ENCODE measurements at places on chromosomes 4 and X. TPM values are rescaled to one million over a fixed set of nuclear protein-coding genes. Genes with fewer than 3 reads are reported as not detected.

Gene CYTL1
- total RNA-seq: not detected

Gene USP17L19
- not detected for total RNA-seq

Gene HS3ST1
- total RNA-seq: not detected

Gene BEX1
- total RNA-seq: 0.39 TPM

Gene VCX3B
- total RNA-seq: not detected

Gene STAP1
- 10.0 TPM for total RNA-seq

Gene BCLAF3
- total RNA-seq: 5.7 TPM

Gene CSAG2
- total RNA-seq: not detected

Gene PNCK
- total RNA-seq: 0.71 TPM

Gene S100P
- 2.1 TPM for total RNA-seq

Gene EDA
- 1.1 TPM for total RNA-seq

Gene RAI2
- total RNA-seq: 0.65 TPM

Gene PAGE4
- not detected for total RNA-seq

Gene P2RY8
- total RNA-seq: 19.8 TPM

GRCh38 chr4:2936773-2937145 is 26.4 kb downstream of the NOP14 start:
- no peaks in the 10 kb centered on the region for H3K27me3 ChIP-seq
- peaks cover 54% of the 10 kb centered on the region for H3K4me1 ChIP-seq
- DNase-seq: peak; percentile 85
- H3K27ac ChIP-seq: peak overlapping the region; percentile 95
- H3K4me3 ChIP-seq: peak overlapping the region; percentile 90
- peaks cover 70% of the 10 kb centered on the region for H3K36me3 ChIP-seq

DNA sequence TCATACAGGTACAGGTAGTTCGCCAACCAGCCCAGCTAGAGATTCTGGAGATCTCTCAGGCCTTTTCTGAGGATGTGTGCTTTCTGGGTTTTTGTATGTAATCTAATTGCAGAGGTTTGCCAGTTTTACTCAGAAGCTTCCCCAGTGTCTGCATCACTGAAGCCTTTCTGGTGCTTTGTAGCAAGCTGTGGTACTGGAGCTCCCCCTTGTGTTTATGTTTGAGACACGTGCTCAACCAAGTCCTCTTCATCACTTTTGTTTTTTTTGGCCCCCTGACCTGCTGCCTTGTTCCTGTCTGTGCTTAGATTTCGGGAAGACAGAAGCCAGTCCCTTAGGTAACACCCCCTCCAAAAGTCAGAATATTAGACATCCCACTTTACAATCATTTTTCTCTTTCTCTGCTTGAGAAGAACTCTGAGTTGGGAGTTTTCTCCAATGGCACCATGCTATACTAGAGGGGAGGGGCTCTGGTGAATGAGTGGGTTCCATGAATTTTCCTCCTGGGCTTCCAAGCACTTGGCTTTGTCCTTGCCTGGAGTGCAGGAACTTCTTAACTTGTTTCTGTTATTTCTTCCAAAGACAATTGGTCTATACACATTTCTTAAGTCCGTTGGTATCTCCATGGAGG is 128.4 kb upstream of the TBC1D9 start:
- H3K4me3 ChIP-seq: no peak overlapping the region
- H3K4me1 ChIP-seq: no peaks in the 10 kb centered on the region

GRCh38 chrX:2507196-2507595 is 6.4 kb upstream of the DHRSX start:
- no peak overlapping the region for H3K4me3 ChIP-seq
- no peaks in the 10 kb centered on the region for H3K27me3 ChIP-seq

GRCh38 chrX:127190381-127190780 is 370.9 kb downstream of the PRR32 start:
- no peaks in the 10 kb centered on the region for H3K27me3 ChIP-seq
- H3K36me3 ChIP-seq: no peaks in the 10 kb centered on the region
- no peak overlapping the region for H3K4me3 ChIP-seq
- H3K4me1 ChIP-seq: no peaks in the 10 kb centered on the region
- DNase-seq: no peak
- no peak overlapping the region for H3K27ac ChIP-seq

- H3K4me1 ChIP-seq: no peaks in the 10 kb centered on the region
- H3K4me3 ChIP-seq: no peak overlapping the region
- H3K27me3 ChIP-seq: no peaks in the 10 kb centered on the region
- no peaks in the 10 kb centered on the region for H3K36me3 ChIP-seq
Measured at GRCh38 chrX:18810416-18810815, 103.0 kb downstream of the PPEF1 start.

DNA sequence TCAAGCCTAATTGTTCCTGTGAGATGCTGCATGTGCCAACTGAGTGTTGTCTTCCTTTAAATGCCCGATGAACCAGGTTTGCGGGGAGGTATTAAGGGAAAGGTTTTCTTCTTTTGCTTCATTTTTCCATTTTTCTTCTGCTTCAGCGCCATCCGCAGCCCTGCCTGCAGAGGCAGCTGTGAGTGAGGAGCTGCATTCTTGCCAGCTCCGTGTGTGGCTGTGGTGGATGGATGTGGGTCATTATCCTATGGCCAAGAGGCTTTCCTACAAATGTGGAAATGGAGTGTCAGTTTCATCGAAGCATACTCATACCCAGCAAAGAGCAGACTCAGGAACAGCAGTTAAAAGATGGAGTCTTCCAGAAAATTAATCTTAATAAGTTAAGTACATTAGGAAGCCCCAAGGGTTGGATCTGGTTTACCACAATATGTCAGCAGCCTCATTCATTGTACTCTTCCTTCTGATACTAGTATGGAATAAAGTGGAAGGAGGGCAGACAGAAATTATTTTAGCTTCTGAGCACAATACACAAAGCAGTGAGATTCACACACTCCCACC is 37.6 kb downstream of the TNIP3 start:
- peaks cover 6% of the 10 kb centered on the region for H3K36me3 ChIP-seq
- DNase-seq: no peak
- H3K27ac ChIP-seq: no peak overlapping the region
- no peaks in the 10 kb centered on the region for H3K27me3 ChIP-seq
- H3K4me1 ChIP-seq: peaks cover 11% of the 10 kb centered on the region

DNA sequence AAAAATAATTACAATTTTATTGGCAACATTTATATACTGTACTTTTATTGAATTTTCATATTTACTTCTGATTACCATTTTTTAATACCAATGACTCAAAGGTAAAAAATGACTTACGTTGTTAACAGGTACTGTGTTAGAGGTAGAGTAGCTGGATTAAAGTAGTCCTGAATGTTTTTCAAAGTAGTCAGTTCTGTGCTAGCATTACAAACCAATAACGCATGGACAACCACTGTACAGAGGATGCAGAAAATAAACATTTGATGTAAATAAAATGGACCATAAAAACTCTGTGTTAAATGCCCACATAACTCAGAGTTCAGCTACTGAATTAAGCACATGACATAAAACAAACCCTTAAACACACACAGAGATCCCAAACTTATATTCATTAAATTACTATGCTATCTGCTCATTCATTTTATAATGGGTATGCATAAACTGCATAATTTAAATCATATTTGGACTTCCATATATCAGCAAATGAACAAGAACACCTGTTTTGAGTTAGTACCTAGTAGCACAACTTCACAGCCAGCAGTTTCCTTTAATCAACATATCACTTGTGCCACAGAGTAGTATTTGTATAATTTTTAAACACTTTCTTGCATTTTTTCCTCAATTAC is 46.4 kb upstream of the NEUROG2 start:
- H3K27me3 ChIP-seq: no peaks in the 10 kb centered on the region
- H3K4me1 ChIP-seq: no peaks in the 10 kb centered on the region
- DNase-seq: no peak
- no peak overlapping the region for H3K4me3 ChIP-seq

DNA sequence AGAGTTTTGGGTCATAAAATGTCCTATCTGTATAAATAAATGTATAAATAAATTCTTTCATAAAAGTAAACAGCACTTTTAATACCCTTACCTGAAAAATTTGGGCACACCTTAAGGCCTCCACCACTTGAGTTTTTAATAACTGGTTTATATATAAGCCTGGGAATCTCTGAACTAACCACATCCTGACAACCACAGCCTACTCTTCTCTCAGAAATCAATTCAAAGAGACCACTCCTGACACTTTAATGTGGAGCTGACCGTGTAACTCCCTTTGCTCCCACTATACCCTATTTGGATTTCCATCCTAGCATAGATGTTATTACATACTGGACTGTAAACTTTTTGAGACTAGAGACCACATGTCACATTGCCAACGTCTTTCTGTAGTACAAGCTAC is 3.5 kb downstream of the FBXL5 start:
- no peak for DNase-seq
- H3K27ac ChIP-seq: peak overlapping the region; percentile 62

DNA sequence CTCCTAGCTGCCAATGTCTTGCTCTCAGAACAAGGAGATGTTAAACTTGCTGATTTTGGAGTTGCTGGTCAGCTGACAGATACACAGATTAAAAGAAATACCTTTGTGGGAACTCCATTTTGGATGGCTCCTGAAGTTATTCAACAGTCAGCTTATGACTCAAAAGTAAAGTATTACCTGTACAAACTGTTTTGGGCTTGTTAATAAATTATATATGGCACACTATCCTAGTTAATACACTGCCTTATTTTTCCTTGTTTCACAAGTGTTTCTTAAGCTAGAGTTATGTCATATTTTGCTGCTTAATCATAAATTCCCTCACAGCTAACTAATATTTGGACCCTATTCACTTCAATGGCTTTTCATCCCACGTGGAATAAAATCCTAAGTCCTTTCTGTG is 45.3 kb downstream of the STK26 start:
- H3K27ac ChIP-seq: no peak overlapping the region
- DNase-seq: no peak
- no peak overlapping the region for H3K4me3 ChIP-seq
- H3K27me3 ChIP-seq: no peaks in the 10 kb centered on the region

DNA sequence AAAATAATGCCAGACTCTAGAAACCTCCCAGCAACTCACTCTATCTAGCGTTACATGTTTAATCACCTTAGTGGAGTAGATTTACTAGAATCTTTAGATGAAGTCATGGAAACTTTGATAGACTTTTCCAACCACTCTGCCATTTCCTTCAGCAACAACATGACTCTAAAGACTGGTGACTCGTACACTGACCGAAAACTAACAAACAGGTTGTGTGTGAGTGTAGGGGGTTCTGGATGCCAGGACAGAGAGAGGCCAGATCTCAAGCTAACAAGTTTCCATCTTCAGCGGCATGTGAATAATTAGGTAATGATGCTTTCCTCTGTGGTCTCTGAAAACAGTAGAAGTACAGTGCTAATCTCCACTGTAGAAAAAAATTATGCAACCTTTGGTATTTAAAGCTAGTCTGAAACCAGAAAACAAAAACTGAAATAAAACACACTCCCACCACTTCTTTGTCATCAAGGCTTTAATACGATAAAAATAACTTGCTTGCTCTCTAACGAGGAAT is 286.4 kb downstream of the PRDM5 start:
- H3K36me3 ChIP-seq: no peaks in the 10 kb centered on the region
- no peak overlapping the region for H3K27ac ChIP-seq
- DNase-seq: no peak
- H3K4me3 ChIP-seq: no peak overlapping the region
- peaks cover 4% of the 10 kb centered on the region for H3K27me3 ChIP-seq

GRCh38 chr4:76499461-76499860 is 64.4 kb downstream of the SHROOM3 start:
- no peak overlapping the region for H3K4me3 ChIP-seq
- no peak for DNase-seq
- no peak overlapping the region for H3K27ac ChIP-seq
- no peaks in the 10 kb centered on the region for H3K4me1 ChIP-seq
- H3K36me3 ChIP-seq: no peaks in the 10 kb centered on the region

- H3K36me3 ChIP-seq: no peaks in the 10 kb centered on the region
- no peaks in the 10 kb centered on the region for H3K4me1 ChIP-seq
- DNase-seq: no peak
- peaks cover 22% of the 10 kb centered on the region for H3K27me3 ChIP-seq
- no peak overlapping the region for H3K4me3 ChIP-seq
Measured at GRCh38 chr4:154691229-154691628, 52.6 kb upstream of the LRAT start.

GRCh38 chr4:119209077-119209476 is 3.4 kb upstream of the USP53 start:
- H3K4me3 ChIP-seq: peak overlapping the region; percentile 1
- DNase-seq: peak; percentile 72
- peak overlapping the region; percentile 92 for H3K27ac ChIP-seq

GRCh38 chrX:109398061-109398460 is 83.8 kb downstream of the GUCY2F start:
- H3K36me3 ChIP-seq: no peaks in the 10 kb centered on the region
- no peak for DNase-seq
- no peak overlapping the region for H3K27ac ChIP-seq
- H3K4me1 ChIP-seq: no peaks in the 10 kb centered on the region
- H3K4me3 ChIP-seq: no peak overlapping the region

- no peak overlapping the region for H3K4me3 ChIP-seq
- no peak for DNase-seq
- no peak overlapping the region for H3K27ac ChIP-seq
- peaks cover 4% of the 10 kb centered on the region for H3K4me1 ChIP-seq
- H3K36me3 ChIP-seq: no peaks in the 10 kb centered on the region
Measured at GRCh38 chr4:10977534-10977933, 293.0 kb upstream of the CLNK start.

DNA sequence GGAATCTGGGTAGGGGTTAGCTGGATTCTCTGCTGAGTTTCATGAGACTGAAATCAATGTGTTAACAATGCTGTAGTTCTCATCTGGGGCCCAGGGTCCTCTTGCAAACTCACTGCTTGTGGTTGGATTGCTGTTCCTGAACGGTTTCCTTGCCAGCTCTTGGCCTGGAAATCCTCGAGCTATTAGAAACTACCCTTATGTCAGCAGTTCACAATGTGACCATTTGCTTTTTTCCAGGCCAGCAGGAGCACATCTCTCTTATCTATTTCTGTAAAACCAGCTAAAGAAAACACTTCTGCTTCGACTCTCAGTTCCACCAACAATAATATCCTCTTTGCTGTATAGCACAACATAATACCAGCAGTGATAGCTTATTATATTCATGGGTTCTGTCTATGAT is 140.1 kb upstream of the TRAM1L1 start:
- H3K4me3 ChIP-seq: no peak overlapping the region
- no peak overlapping the region for H3K27ac ChIP-seq
- H3K36me3 ChIP-seq: no peaks in the 10 kb centered on the region
- DNase-seq: no peak
- H3K4me1 ChIP-seq: no peaks in the 10 kb centered on the region
- H3K27me3 ChIP-seq: no peaks in the 10 kb centered on the region

- DNase-seq: no peak
- no peak within 1 kb of the TSS for H3K4me3 ChIP-seq
- H3K36me3 ChIP-seq: no peaks in the 10 kb centered on the region
Measured at GRCh38 chr4:46123913-46124755, at the start of gene GABRG1. GABRG1 (minus strand) TSS chr4:46124054; CDS start chr4:46123913, 141 bp downstream.

- H3K4me1 ChIP-seq: peaks cover 5% of the 10 kb centered on the region
- H3K27ac ChIP-seq: no peak overlapping the region
- no peaks in the 10 kb centered on the region for H3K36me3 ChIP-seq
- H3K4me3 ChIP-seq: no peak overlapping the region
- H3K27me3 ChIP-seq: no peaks in the 10 kb centered on the region
- no peak for DNase-seq
Measured at GRCh38 chr4:139890816-139891215, 225.2 kb downstream of the MGST2 start.

GRCh38 chrX:10015723-10016518 is 48.8 kb downstream of the CLDN34 start:
- H3K4me1 ChIP-seq: peaks cover 32% of the 10 kb centered on the region
- H3K27ac ChIP-seq: no peak overlapping the region
- no peak for DNase-seq

- DNase-seq: peak; percentile 55
- peak within 1 kb of the TSS; percentile 74 for H3K4me3 ChIP-seq
- no peaks in the 10 kb centered on the region for H3K36me3 ChIP-seq
- peaks cover 18% of the 10 kb centered on the region for H3K4me1 ChIP-seq
- H3K27me3 ChIP-seq: no peaks in the 10 kb centered on the region
Measured at GRCh38 chr4:103099691-103100392, at the start of gene BDH2. BDH2 (minus strand) TSS chr4:103099834; CDS start chr4:103096254, 3,580 bp downstream.

- no peak overlapping the region for H3K4me3 ChIP-seq
- peaks cover 10% of the 10 kb centered on the region for H3K4me1 ChIP-seq
- H3K36me3 ChIP-seq: no peaks in the 10 kb centered on the region
- peaks cover 36% of the 10 kb centered on the region for H3K27me3 ChIP-seq
Measured at GRCh38 chr4:176187624-176188023, 7.8 kb downstream of the SPATA4 start.

Measured in activated CD4-positive, alpha-beta T cell treated with anti-CD3 and anti-CD28 coated beads for 36 hours (primary cell).